ENCODE measurements at places on chromosomes 13 and 19. TPM values are rescaled to one million over a fixed set of nuclear protein-coding genes. Genes with fewer than 3 reads are reported as not detected.

Gene ZNF90
- total RNA-seq: not detected

Gene SULT2A1
- total RNA-seq: not detected

Gene PNMA8B
- total RNA-seq: not detected

Gene TRAPPC5
- 153 TPM for total RNA-seq

Gene TNFSF11
- total RNA-seq: not detected

GRCh38 chr19:17527326-17527725 is 15.9 kb downstream of the PGLS start:
- no peak for DNase-seq

- no peak for DNase-seq
Measured at GRCh38 chr19:2332341-2333026, 4.0 kb downstream of the SPPL2B start.

GRCh38 chr13:30388406-30389283 is 33.6 kb upstream of the UBE2L5 start:
- no peak for DNase-seq

DNA sequence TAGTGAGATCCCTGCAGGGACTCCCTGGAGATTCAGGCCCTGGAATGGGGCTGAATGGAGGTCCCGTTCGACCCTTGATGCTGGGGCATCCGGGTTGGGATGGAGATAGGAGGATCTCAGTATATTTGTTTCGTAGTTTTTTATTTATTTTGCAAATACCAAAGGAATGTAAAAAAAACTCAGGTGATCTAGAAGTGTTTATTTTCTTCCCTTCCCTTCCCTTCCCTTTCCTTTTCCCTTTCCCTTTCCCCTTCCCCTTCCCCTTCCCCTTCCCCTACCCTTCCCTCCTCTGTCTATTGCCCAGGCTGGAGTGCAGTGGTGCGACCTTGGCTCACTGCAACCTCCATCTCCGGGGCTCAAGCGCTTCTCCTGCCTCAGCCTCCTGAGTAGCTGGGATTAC is 4.5 kb downstream of the GTPBP3 start:
- no peak for DNase-seq

DNA sequence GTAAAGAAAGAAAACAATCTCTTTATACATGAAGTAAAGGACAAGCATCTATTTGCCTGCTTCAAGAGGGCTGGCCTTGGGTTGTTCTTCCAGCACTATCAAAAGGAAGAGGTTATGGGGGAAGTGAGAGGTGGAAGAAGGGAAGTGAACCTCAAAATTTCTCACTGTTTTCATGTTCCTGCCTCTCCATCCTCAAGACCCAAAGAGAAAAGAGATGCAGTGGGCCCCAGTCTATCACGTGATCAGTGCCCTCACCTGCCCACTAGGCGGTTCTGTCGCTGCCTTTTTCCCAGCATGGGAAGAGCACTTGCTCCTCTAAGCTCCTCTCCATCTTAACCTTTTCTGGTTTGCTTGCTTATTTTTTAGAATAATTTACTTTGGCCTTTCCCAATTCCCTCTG is 6.2 kb upstream of the USP12 start:
- DNase-seq: no peak

GRCh38 chr13:20157151-20157796 is 3.6 kb downstream of the GJA3 start:
- no peak for DNase-seq

- DNase-seq: no peak
Measured at GRCh38 chr13:24071423-24072075, 89.0 kb upstream of the SPATA13 start.

DNA sequence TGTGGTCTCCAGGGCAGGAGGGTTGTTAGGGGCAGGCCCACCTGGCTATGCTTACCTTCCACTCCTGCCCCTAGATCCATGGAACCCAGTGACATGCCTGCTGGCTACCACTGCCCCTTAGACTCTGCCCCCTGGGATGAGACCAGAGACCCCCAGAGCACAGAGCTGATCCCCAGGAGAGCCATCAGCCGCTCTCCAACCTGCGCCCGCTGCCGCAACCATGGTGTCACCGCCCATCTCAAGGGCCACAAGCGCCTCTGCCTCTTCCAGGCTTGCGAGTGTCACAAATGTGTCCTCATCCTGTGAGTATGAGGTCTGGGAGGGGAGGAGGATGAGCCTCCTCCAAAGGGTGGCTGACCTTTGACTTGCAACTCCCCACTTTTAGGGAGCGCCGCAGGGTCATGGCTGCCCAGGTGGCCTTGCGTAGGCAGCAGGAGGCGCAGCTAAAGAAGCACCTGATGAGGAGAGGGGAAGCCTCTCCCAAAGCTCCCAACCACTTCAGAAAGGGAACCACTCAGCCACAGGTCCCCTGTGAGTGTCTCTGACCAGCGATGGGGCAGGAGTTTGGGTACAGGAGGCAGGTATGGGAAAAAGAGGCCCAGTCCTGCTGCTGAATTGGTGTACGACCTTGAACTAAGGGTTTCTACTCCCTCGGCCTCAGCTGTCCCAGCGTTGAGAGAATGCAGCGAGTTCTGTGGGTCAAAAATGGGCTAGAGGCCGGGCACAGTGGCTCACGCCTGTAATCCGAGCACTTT is 2.7 kb downstream of the DMRTC2 start:
- DNase-seq: no peak

GRCh38 chr19:45350477-45351058 is 10.0 kb downstream of the KLC3 start:
- no peak for DNase-seq

DNA sequence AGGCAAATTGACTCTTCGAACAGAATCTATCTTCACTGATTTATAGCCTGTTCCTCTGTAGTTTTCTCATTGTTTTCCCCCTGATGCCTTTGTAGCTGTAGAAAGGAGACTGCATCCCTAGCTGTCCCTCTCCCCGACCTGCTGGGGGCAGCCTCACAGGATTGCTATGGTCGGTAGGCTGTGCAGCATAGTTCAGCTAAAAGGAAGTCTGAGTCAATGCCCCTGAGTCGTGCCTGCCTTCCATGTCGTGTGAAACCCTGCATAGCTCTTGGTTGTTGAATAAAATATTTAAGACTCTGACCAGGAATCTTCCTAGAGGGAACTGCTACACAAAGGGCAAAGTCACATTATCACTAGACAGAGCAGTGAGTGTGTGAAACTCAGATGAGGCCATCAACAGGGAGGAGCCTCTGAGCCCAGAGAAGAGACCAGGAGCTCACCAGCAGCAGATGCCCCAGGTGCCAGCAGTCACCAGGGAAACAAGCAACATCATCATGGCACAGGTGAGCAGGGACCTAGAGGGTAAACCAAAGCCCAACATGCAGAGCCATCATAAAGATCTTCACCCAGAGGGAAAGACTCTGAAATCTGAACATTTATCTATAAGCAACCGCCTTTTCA is 108.4 kb upstream of the NBEA start:
- DNase-seq: no peak

- DNase-seq: no peak
Measured at GRCh38 chr19:37997911-37998344, 90.9 kb downstream of the SIPA1L3 start.

GRCh38 chr13:67736646-67737420 is 506.7 kb upstream of the PCDH9 start:
- DNase-seq: peak; percentile 13

DNA sequence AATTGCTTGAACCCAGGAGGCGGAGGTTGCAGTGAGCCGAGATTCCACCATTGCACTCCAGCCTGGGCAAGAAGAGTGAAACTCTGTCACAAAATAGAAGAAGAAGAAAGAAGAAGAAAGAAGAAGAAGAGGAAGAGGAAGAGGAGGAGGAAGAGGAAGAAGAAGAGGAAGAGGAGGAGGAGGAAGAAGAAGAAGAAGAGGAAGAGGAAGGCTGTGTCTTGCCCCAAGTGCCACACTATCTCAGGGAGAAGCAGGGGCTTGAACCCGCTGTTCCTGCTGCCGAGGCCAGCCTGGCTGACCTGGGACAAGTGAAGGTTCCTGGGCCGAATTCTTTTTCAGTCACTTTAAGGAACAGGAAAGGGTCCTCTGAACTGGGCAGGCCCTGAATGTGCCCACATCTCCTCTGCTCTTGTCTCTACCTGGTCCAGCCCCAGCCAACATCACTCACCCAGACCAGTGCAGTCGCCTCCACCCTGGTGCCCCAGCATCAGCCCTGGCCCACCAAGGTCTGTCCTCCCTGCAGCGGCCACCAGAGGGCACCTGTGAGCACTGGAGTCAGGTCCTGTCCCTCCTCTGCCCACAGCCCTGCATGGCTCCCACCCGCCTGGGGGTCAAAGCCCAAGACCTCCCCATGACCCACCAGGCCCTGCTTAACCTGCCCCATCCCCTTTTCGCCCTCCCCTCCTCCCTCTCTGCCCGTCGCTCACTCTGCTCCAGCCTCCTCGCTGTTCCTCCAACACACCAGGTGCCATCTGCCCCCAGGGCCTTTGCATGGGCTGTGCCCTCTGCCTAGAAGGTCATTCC is 20.0 kb downstream of the TICAM1 start:
- peak; percentile 51 for DNase-seq

- no peak for DNase-seq
Measured at GRCh38 chr19:14375582-14376291, 5.5 kb upstream of the ADGRE5 start.

GRCh38 chr19:48991873-48992580 is 1.1 kb downstream of the GYS1 start:
- peak; percentile 58 for DNase-seq
